ENCODE measurements at places on chromosomes 6 and 20. TPM values are rescaled to one million over a fixed set of nuclear protein-coding genes. Genes with fewer than 3 reads are reported as not detected.

DNA sequence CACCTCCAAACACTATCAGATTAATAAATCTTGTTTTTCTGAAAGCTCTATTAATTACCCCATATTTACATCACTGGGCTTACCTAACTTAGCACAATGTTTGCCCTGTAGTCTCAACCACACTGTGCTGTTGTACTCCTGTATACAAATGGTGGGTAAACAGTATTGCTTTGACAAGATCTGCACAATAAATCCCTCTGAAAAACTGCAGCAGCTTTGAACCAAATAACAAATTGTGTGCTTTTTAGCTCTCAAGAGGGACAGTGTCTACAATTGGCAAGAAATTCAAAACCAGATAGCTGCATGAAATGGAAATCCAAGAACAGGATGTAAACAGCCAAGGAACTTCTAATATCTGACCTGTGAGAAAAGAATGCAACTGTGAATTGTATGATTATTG is 10.4 kb downstream of the KIF6 start:
- DNase-seq: no peak

The CLDN20 gene
- total RNA-seq: not detected

The GJA1 gene
- 127 TPM for total RNA-seq

DNA sequence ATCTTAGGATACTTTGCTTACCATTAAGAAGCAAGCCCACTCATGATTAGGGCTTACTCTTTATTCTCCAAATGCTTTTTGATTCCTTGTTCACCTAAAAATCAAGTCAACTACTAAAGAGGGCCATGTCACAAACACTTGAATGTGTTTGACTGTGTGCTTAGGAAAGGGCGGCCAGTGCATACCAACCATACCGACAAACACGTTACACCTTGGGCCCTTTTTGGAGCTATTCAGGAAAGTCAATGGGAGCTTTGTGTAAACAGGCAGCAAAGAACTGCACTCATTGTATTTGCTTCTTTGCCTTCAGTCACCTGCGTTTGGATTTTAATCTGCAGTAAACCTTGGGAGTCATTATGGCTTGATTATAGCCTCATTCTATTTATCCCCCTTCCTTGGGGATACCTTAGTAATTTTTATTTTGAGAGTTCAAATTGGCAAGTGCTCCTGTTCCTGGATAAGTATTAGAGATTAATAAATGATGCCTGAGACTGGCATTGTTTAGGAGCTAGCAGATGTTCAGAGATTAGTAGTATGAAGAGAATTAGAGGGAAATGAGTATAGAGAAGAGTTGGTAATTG is 102.6 kb upstream of the HDGFL1 start:
- no peak for DNase-seq

- DNase-seq: peak; percentile 23
Observed at GRCh38 chr6:14305624-14306023, 188.1 kb downstream of the CD83 start.

DNA sequence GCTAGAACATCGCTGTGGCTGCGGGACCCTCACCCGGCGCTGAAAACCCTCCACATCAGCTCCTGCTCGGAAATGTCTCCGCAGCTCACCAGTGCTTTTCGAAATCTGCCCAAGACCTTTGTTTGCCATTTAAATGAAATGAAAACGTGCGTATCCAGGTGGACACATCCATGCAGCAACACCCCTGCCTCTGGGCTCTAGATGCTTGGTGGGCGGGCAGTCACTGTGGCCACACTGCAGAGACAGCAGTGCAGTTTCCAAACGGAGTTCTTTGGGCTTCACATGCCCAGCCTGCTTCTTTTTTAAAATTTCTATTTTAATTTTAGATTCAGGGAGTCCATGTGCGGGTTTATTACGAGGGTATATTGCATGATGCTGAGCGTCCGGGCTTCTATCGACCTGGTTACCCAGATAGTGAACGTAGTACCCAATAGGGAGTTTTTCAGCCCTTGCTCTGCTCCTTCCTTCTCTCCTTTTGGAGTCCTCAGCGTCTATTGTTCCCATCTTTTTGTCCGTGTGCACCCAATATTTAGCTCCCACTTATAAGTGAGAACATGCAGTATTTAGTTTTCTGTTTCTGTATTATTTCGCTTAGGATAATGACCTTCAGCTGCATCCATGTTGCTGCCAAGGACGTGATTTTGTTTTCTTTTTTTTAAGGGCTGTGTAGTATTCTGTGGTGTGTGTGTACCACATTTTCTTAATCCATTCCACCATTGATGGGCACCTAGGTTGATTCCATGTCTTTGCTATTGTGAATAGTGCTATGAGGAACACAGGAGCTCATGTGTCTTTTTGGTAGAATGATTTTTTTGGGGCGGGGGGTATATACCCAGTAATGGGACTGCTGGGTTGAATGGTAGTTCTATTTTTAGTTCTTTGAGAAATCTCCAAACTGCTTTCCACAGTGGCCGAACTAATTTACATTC is 4.8 kb upstream of the TUBB2B start:
- DNase-seq: no peak

- peak; percentile 58 for DNase-seq
Observed at GRCh38 chr6:11172501-11173327, 59.8 kb downstream of the NEDD9 start.

The HLA-DQB1 gene
- not detected for total RNA-seq

The KHDRBS2 gene
- not detected for total RNA-seq

DNA sequence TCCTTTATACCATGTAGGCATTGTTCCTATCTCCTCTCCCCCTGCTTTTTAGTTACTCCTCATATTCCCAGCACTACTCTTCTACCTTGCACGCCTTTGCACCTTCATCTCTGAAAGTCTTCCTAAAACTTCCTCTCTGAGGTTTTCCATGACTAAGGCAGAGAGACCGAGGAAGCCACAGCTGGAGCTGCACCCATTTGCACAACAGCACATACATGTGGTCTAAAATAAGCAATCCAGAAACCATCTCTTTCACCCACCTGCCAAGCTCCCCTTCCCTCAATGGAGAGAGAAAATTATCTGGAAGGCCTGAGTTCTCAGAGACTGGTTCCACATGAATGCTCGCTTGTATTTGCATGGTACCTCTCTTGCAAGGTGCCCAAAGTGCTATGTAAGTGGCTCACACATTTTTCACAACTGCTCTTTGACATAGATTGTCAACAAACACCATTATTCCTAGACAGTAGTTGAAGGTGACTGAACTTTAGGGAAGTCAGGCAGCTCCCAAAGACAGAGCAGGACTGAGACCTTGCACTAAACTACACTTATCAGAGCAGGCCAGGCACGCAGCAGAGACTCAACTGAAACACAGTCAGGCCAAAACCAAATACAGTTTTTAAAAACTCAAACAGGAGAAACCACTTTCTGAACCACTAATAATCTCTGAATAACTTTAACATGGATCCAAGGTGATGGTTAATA is 313.2 kb downstream of the TFAP2A start:
- no peak for DNase-seq

- no peak for DNase-seq
Observed at GRCh38 chr6:44558832-44559251, 171.3 kb downstream of the CDC5L start.

The IMPG1 gene
- total RNA-seq: not detected

The TRIM40 gene
- not detected for total RNA-seq

The CALHM5 gene
- not detected for total RNA-seq

- peak; percentile 92 for DNase-seq
Observed at GRCh38 chr6:30749554-30750378, 5.4 kb upstream of the IER3 start.

DNA sequence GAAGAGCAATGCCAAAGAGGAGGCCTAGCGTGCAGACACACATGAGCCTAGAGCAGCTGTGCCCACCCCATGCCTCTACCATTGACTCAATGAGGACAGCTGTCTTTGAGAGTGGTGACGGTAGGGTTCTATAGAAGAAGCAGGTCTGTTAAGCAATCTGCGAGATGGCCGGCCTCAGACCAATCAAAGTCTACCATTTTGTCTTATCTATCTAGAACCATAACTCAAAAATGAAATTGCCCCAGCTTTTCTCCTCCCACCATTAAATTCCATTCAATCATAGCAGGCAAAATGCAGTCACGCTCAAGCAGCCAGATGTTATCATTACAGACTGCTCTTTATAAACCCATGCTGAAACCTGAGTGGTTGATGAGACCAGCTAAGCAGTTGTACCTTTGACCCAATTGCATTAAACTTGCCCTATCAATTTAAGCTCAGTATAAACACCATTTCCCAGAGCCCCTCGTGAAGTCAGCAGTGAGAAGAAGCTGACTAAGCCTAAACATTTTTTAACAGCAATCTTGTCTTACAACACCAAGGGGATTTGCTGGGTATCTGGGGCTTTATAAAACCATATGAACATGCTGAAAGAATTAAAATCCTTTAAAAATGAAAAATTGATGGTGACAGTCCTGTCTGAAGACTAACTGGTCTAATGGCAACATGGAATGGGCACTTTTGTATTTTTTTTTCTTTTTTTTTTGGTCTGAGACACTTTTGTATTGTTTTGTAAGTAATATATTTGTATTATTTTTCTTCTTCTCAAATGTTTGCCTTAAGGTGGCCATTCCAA is 57.5 kb downstream of the FOXC1 start:
- no peak for DNase-seq

GRCh38 chr6:166412911-166413384 is 30.2 kb upstream of the MPC1 start:
- no peak for DNase-seq

The LIN28B gene
- total RNA-seq: not detected

DNA sequence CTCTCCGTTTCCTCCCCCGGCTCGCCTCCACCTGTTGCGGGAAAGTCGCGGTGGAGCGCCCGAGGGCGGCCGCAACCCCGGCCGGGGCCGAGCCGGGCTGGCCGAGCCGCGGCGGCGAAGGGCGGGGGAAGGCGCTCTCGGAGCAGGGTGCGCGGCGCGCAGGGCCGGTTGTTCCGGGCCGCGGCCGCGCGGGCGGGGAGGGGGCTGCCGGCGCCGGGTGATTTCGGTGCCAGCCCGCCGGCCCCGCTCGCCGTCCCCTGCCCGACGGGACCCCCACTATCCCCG is 235 bp downstream of the MAP7 start:
- no peak for DNase-seq

DNA sequence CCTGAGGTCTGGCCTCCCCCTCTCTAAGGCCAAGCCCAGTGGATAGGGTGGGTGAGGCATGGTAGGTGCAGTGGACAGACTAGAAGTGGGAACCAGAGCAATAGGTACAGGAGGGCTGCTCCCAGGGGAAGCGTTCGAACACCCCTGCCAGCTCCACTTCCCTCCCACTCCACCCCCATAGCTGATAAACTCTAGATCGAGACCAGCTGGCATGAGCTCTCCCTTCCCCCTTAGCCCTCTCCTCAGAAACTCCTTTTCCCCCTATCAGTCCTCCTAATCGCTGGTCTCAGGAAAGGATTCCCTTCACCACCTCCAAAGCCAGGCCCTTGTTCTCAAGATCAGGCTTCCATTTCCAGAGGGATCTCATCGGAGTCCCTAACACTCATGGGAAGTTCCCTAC is 6.0 kb upstream of the FAM83C start:
- no peak for DNase-seq

DNA sequence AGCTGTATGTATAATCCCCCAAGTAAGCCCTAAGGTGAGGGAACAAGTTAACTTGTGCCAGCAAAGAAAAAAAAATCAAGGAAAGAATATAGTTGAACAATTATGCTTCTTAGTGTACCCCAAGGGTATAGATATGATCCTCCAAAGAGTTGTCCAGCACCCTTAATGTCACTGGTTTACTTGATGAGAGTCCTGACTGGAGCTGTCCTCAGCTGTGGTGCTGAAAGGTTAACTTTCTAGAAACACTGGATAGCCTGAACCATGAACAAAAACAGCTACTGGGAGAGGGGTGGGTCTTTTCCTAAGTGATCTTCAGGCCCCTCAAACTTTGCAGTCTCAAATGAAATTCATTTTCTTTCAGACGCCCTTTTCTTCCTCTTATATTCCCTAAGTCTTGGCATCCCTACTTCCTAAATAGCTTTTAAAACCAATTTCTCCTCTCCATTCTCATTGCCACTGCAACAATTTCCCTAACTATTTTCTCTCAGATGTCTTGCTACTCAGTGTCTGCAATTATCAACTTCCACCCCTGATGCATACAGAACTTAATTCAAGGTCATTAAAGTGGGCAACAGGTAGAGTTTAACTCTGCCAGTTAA is 83.5 kb upstream of the PROKR2 start:
- peak; percentile 15 for DNase-seq

- no peak for DNase-seq
Observed at GRCh38 chr20:33781945-33782344, 29.2 kb upstream of the CHMP4B start.

The FNDC1 gene
- total RNA-seq: not detected

DNA sequence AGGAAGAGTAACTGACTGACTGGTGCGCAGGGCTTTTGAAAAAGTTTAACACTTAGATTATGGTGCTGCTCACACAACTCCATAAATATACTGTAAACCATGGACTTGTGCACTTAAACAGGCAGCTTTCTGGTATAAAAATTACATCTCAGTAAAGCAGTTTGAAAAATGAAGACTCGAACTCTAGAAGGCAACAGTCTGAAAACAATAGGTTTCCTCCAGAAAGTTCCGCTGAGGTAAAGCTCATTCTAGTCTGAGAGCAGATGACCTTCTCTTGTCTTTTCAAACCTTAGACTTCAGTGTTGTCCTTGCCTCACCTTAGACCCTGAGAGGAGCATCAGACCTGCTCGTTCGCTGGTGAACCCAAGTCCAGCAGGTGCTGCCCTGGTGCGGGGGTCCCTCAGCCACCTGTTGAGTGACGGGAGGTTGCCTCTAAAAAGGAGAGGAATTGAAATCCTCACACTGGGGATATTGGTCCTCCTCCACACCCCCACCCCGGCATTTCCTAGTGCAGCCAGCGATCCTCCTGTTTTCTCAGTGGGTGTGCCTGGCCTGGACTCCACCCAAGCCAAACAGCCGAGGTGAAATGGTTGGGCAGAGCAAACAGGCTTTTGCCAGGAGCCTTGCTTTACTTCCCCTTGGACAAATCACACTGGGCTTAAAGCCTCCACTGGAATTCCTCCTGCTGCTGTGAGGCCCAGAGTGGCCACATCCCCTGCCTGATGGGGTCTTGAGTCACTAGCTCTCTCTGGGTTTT is 14.7 kb upstream of the PYGB start:
- peak; percentile 77 for DNase-seq

GRCh38 chr6:104710543-104711335 is 149.0 kb downstream of the HACE1 start:
- DNase-seq: no peak
